ENCODE measurements at places on chromosomes 7 and 10.

- no peak for DNase-seq
These were observed 55.5 kb downstream of the AOAH start for GRCh38 chr7:36668750-36669149.

GRCh38 chr7:69776611-69777010 lies 178.3 kb downstream of the AUTS2 start:
- no peak for DNase-seq

GRCh38 chr10:119872610-119872859 lies at the start of gene MCMBP:
TSS of gene MCMBP (minus strand) at chr10:119872843. CDS start at chr10:119872584, 259 bp downstream.
- no peak for DNase-seq

GRCh38 chr7:87960239-87960638 lies 26.2 kb downstream of the ADAM22 start:
- no peak for DNase-seq

GRCh38 chr10:33706746-33707145 lies 372.3 kb upstream of the NRP1 start:
- DNase-seq = no peak

- DNase-seq = peak; percentile 87
These were observed 29.4 kb upstream of the TNRC18 start for GRCh38 chr7:5452937-5453540.

DNA sequence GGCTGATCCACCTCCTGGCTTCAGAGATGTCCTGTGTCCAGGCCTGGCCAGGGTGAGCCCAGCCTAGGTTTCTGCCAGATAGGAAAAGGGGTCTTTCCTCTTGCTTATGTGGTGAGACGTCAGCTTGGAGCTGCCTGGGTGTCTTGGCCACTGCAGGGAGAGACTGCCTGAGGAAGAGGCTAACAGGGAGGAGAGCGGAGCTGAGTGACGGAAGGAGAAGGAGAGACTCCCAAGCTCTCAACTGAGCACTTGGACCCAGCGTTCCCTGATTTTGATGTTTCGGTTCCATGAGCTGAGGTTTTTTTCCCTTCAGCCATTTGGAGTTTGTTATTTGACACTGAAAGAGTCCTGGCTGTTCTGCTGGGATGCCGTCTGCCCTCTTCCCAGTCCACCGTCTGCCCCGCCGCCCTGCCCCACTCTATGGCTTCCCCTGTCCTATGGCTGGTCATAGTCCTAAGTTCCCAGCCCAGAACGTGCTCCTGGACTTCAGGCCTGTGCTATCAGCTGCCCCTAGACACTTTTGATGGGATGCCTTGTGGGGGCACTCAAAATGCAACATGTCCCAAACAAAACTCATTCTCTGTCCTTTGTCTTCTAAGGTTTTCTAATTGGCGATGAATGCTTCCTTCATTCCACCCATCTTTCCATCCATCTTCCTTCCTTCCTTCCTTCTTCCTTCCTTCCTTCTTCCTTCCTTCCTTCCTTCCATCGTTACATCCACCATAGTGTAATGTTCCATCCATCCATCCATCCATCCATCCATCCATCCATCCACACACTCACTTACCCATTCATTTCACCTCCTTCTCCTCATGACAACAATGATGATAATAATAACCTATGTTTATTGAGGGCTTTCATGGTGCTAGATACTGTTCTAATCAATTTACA lies 20.3 kb upstream of the PCBD1 start:
- no peak for DNase-seq

GRCh38 chr10:69639291-69640195 lies 9.5 kb downstream of the FAM241B start:
- peak; percentile 78 for DNase-seq

DNA sequence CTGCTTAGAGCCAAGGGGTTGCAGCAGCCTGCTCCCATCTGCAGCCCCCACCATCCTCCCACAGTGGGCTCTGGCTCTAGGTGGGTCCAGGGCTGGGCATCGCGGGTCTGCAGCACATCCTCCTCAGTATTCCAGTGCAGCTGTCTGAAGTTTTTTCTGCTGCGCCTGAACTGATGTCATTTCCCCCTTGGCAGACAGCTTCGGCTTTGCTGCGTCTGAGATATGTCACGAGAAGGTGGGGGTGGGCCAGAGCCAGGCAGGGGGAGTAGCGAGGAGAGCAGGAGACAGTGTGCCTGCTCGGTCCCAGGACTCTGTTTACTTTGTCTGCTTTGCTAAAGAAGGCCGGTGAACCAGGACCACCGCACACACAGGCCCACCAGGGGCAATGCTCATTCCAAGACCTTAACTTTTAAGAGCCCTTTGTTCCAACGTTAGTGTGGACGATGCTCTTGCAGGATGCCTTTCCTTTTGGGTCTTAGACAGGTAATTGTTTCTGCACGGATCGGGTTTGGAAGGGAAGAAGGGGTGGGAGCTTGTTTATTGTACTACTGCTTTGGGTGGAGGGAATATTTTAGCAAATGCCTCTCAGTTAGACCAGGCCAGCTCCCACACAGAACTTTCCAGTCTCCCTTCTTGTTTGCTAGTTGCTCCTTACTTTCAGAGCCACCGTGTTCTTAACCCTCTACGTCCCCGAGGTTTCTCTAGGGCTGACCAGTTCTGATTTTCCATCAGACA lies 32.4 kb downstream of the WBP1L start:
- DNase-seq = peak; percentile 75

- no peak for DNase-seq
These were observed 137.6 kb downstream of the RAMP3 start for GRCh38 chr7:45295222-45295621.

- peak; percentile 19 for DNase-seq
These were observed 449.7 kb upstream of the KLF6 start for GRCh38 chr10:4234661-4235060.

DNA sequence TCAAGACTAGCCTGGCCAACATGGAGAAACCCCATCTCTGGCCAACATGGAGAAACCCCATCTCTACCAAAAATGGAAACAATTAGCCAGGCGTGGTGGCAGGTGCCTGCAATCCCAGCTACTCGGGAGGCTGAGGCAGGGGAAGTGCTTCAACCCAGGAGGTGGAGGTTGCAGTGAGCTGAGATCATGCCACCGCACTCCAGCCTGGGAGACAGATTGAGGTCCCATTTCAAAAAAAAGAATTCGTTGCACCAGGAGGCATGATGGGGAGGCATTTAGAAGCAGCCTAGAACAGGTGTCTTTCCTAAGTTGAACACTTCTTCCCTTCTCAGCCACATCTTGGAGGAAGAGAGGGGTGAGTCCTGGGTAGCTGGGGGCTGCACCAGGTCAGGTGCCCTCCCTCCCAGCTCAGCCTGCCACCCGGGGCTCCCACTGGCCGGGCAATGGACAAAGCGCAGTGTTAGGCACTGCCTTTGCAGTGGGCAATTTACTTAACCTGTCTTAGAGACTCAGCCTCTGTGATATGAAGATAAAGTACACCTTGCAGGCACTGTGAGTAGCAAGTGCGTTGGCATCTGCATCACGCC lies 726.8 kb downstream of the PARD3 start:
- DNase-seq = no peak
